Pancreas (tissue), 10 donors: ENCODE measurements at places on chromosomes 7 and 10. TPM values are rescaled to one million over a fixed set of nuclear protein-coding genes. Genes with fewer than 3 reads are reported as not detected.

- no peak for DNase-seq
These were observed 91.1 kb upstream of the DDC start for GRCh38 chr7:50656141-50656895.

DNA sequence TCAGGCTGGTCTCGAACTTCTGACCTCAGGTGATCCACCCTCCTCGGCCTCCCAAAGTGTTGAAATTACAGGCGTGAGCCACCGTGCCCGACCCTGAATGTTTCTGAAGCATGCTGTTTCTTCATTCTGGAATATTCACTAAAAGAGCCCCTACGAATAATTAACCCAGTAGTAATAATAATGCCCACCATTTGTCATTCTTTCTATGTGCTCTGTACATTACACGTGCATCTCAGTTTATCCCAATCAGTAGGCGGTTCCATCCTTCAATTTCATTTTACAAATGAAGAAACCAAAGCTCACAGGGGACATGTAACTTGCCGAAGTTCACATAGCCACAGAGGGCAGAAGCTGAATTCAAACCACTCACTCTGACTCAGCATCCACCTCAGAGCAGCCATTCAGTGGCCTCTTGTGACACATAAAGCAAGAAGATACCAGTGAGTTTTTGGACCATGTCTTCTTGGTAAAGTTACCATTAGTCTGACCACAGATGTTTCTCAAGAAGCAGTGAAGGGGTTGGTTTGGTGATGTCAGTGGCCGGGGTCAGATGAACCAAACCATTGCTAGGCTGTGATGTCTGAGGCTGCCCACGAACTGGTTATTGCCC, 71.9 kb upstream of the DUSP5 start:
- DNase-seq = no peak

Gene SRRM3
- total RNA-seq = 1.3 TPM

Gene C10orf67
- 0.06 TPM for total RNA-seq

Gene ZNF655
- total RNA-seq = 29.1 TPM
